HT1080 (cell line): ENCODE measurements at places on chromosomes 3 and 15. TPM values are rescaled to one million over a fixed set of nuclear protein-coding genes. Genes with fewer than 3 reads are reported as not detected.

Gene UBXN7
- 9.3 and 14.7 TPM in 2 replicates for total RNA-seq

DNA sequence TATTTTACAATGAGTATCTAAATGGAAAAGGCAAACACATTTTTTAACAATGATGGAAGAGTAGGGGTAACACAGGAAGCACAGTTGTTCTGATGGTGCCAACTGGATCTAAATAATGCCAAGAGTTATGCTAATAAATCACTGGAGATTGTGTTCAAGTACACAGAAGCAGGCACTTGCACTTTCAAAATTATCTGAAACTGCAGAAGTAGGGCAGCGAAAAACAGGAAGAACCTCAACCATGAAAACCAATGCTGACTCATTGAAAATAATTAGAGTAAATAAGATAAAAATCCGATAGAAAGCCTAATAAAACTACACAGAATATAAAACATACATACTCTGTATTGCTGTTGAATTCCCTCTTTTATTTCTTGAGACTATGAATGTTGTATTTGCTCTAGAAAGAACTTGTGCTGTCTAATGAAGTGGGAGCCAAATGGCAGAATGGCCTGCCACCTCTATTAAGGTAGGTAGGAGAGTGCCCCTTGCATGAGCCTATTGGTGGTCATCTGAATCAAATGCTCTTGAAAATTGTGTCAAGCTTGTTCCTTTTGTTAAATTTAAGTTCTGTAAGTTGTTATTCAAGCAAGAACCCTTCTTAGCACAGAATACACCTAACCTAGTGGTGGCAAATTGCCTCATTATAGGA, 93.7 kb downstream of the ABI3BP start:
- no peak for DNase-seq

DNA sequence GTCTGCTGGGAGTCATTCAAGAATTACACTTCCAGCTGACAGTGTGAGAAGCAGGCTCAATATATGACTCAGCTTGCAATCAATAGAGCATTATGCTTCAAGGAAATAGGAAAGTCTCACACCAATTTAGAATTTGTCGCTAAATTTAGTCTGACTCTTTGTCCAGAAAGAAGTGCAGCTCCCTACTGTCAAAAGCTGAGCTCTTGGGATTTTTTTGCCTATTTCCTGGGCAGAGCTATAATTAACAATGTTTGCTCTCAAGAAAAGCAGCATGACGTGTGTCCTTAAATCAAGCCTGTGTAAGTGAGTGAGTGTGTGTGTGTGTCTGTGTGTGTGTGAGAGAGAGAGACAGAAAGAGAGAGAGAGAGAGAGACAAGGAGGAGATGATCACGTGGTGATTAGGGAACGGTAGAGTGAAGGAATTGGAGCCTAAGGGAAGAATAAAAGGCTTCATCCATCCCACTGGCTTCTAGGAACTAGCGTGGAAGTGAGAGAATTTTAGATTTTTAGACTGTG, 16.4 kb upstream of the SLC35G2 start:
- peak; percentile 86 for DNase-seq

DNA sequence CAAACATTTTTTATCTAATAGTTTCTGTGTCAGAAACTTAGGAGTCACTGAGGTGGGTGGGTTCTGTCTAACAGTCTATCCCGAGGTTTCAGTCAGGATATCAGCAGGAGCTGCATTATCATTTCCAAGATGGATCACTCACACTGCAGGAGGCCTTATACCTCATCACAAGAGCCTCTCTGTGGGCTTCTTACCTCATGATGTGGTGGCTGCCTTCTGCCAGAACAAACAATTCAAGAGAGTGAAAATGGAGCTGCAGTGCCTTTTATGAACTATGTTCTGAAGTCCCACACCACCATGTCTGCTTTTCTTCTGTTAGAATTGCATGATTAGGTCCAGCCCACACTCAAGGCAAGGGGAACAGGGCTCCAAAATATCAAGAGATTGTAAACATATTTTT, 27.9 kb downstream of the RFX7 start:
- peak; percentile 63 for DNase-seq

DNA sequence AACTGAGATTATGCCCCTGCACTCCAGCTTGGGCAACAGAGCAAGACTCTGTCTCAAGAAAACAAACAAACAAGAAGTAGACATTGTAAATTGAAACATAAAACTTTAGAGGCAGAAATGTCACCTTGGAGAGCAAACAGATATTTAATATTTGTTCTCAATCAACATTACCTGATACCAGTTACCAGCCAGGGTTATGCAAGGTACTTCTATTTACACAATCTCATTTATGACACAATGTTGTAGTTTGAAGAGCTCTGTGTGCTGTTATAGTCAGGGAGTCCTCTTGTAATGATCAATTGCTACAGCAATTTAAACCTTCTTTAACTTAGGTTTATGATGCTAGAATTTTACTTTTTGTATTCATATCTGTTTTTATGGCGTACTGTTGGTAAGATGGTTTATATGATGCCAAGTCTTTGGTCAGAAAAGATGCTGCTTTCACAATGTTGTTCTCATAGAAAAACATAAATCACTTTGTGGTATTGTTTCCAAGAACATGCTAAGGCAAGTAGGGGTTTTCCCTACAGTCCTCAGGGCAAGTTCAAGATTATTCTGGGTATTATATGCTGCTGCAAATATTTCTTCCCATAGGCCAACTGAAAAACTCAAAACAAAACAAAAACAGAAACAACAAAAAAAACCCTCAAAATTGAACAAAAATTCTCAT, 173.5 kb downstream of the TNIK start:
- DNase-seq = no peak

GRCh38 chr3:158847452-158847821, 45.6 kb downstream of the MFSD1 start:
- peak; percentile 24 for DNase-seq

GRCh38 chr15:60620708-60621107, 141.8 kb upstream of the ICE2 start:
- DNase-seq = no peak

- DNase-seq = no peak
Observed at GRCh38 chr3:72275331-72275751, 490.4 kb upstream of the PROK2 start.
